Activated T-cell treated with anti-CD3 and anti-CD28 coated beads, Interleukin-2, amount 50 U/mL, for 24 hours (primary cell): ENCODE measurements at places on chromosomes 11 and 22.
A peak's percentile ranks its signal among the peaks of the same experiment; 100 is the strongest.

GRCh38 chr11:112961751-112962578 lies 745 bp downstream of the NCAM1 start:
- DNase-seq = peak; percentile 36

DNA sequence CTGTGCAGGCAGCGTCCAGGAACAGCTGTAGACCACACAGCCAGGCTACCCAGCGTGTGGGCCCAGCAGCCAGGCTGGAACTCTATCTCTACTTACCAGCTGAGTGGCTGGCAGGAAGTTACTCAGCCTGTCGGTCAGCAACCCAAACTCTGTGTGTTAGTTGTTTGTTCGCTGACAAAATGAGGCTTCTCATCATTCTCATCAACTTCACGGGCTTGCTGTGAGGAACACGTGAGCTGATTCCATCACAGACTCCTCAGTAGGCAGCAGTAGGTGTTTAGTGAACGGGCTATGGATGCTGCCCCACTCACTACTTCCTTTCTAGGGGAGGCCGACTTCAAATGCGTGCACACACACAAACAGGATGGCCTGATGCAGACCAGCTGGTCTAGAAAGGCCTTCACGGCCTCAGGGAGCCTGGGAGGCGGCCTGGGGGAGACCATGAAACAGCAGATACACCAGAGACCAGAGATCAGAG lies 830 bp upstream of the SPDYC start:
- no peak for DNase-seq

DNA sequence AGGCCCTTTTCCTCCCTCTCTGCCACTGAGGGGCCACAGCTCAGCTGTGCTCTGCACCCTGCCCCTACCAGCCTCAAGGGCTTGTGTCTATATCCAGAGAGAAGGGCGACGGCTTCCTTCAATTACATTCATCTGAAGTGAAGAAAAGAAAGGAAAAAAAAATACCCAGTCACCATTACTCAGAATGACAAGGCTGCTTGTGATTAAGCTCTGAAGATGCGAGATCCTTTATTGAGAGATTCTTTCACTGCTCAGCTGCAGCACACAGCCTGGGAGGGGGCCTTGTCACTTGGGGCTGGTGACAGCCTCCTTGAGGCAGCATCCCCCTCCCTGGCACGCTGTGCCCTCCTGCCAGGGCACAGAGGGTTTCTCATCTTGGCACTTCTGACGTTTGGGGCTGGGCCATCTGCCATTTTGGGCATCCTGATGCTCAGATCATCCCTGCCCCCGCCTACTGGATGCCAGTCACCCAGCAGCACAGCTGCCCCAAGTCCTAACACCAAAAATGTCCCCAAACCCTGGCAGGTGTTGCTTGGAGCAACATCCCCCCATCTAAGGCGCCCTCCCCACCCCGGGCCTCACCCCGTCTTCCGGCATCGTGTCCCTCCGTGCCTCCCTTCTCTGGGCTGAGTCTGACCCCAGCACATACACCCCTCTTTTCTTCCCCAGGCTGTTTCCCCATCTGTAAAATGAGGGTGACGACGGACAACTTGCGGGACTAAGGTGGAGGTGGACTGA lies 1394.7 kb downstream of the BRD1 start:
- no peak for DNase-seq

GRCh38 chr22:28034760-28035401 lies 115.8 kb upstream of the PITPNB start:
- DNase-seq = no peak

DNA sequence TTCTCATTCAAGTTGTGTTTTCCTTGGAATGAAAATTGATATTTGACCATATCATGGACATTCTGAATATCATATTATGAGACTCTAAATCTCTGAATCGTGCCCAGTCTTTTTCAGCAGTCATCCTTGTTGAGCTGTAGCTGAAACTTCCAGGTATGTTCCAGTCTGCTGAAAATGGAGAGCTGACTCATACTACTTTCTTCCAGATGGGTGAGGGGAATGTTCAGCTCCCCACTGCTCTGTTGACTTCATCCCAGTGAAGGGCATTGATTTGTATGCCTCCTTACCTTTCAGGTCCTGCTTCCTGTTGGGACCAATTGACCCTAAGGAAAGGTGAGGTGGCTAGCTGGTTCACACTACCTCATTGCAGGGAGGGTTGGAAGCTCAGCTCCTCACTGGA lies 3.5 kb downstream of the OR5P2 start:
- no peak for DNase-seq

GRCh38 chr11:123527947-123528346 lies 97.9 kb downstream of the GRAMD1B start:
- no peak for DNase-seq

DNA sequence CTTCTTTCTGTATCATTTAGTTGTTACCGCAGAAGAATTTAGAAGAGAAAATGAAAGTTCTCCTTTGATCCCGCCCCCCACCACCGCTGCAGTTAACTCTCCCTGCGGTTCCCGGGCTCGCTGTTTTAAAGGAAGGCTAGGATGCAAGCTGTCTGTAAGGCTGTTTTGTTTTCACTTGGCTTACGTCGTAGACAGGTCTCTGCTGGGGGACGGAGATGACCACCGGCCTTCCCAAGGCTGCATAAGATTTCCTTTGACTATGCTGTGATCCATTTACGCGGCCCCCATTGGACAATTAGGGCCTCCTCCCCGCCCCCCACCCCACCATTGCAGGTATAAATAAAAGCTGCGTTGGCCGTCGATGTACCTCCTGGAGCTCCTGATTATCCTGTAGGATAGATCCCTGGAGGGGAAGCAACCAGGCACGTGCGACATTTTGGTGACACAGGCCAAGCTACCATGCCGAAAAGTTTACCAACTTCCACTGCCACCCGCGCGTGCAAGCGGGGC lies 1.4 kb upstream of the CPT1A start:
- DNase-seq = peak; percentile 66

GRCh38 chr11:6735306-6735705 lies 36.5 kb downstream of the OR2AG2 start:
- DNase-seq = no peak

- DNase-seq = no peak
Measured at GRCh38 chr11:129210831-129211181, 18.7 kb upstream of the ARHGAP32 start.

DNA sequence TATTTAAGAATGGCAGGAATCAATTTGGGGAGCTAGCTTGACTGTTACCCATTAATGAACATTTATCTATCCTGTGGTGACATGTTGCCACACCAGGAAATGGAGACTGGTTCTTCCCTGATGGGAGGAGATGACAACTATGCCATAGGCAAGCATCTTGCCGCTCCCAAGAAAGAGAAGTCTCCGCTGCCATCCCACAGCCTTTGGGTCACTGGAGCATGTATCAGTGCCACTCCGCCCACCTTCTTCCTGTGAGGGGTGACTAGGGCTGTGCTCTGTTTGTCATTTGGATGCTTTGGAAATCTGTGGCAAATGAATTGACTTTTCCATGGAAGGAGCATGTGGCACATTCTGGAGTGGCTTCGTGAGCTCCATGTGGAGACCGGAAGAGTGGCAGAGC lies 6.5 kb downstream of the STIP1 start:
- no peak for DNase-seq

DNA sequence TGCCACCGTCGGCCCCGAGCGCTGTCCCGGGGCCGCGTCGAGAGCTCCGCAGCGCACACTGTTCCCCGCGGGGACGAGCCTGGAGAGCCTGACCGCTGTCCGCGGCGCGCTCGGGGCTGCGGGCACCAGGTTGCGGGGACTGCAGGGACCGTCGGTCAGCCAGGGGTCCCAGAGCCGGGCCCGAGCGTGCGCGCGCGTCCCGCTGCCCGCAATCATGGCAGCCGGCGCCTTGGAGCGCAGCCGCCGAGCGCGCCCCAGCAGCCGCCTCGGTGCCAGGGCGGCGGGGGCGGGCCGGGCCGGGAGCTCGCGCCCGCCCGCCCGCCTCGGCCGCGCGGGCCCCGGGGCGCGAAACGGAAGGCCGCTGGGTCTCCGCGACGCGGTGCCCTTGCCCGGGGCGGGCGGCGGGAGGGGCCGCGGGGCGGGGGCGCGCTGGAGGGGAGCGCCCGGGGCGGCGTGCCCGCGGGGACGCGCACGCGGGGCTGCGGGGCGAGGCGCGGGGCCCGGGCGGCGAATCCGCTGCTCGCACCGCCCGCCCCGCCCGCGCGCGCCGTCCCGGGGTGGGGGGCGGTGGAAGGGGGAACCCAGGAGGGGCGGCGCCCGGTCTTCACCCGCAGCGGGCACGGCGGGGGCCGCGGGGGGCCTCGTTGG lies 79.4 kb upstream of the PPARA start:
- no peak for DNase-seq

GRCh38 chr11:2738551-2739431 lies 39.0 kb upstream of the KCNQ1OT1 start:
- DNase-seq = no peak

DNA sequence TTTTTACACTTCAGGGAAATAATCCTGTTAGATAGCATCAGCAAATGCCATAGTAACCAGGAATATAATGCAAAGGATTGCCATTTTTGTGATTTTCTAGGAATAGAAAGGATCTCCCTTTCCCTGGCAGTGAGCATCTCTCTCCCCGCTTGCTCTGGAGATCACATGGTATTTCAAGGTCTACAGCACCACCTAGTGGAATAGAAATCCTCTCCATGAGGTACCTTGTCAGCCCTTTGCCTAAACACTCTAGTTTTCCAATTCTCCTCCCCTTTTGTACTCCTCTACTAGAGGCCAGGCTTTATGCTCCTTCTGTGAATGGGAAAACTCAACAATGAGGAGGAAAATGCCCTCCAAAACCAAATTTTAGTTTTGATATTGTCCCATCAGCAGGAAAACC lies 78.4 kb downstream of the XRRA1 start:
- DNase-seq = no peak

- DNase-seq = no peak
Measured at GRCh38 chr11:117919341-117919740, 9.9 kb downstream of the TMPRSS13 start.

- DNase-seq = no peak
Measured at GRCh38 chr22:39017596-39018365, 3.1 kb upstream of the APOBEC3D start.

DNA sequence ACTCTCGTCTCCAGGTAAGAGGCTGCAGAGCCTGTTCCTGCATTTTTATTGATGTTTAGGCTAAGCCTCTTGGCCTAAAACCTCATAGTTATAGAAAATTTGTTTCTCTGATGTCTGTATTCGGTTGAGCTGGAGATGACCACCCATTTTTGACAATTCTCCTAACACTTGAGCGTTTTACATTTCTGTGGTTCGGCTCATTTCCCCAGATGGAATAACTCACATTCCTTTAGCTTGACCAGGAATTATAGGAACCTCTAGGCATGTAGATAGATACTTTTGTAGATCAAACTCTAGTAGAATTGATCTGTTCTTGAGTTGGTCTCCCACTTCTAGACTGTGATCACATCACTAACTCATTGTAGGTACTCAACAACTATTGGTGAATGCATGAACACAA lies 172.6 kb upstream of the CADM1 start:
- DNase-seq = no peak

DNA sequence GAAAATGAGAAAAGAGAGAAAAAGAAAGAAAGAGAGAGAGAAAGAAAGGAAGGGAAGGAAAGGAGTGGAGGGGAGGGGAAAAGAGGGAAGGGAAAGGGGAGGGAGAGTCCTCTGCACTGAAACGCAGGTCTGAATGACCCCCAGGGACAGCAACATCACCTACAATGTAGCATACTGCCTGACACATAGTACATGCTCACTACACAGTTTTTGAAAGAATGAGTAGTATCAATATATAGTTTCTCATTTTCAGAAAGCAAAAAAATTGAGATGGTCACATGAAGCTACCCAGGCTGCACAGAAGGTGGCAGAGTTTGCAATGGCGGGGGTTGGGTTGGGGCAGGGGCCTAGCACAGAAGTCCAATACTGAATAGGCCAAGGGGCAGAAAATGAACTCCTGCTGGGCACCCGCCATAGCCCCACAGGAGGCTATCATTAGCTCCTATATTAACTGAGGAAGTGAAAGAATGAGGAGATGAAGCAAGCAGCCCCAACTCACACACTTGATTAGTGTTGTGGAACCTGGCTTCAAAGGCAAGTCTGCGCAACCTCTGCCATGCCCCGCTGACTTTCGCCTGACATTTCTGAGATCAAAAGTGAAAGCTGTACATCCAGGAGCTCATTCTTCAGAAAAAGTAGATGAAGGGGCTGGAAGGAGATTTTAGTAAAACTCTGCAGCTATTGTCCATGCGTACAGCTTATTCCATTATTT lies 241.2 kb upstream of the SYN3 start:
- no peak for DNase-seq

DNA sequence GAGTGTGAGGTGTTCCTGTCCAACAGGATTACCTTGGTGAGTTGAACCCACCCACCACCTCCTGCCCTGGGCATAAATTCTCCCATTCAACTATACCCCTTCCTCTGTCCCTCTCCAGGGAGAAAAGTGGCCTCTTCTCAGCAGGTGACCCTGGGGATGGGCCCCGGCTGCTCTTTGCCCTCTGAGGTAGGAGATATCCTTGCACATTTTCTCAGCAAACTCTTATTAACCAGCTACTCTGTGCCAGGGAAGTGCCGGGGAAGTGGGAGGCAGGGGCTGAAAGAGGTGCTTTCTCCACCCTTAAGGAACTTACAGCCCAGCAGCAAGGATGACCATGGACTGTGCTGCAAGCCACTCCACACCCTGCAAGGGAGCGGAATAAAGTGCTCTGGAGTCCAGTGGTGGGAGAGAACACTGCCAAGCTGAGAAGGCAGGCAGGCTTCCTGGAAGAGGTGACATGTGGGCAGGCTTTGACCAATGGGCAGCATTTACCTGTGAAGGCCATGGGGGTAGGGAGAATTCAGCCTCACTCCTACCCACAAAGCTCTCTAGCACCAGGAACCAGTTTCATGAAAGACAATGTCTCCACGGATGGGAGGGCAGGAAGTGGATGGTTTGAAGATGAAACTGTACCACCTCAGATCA lies 21.9 kb upstream of the OAF start:
- no peak for DNase-seq

DNA sequence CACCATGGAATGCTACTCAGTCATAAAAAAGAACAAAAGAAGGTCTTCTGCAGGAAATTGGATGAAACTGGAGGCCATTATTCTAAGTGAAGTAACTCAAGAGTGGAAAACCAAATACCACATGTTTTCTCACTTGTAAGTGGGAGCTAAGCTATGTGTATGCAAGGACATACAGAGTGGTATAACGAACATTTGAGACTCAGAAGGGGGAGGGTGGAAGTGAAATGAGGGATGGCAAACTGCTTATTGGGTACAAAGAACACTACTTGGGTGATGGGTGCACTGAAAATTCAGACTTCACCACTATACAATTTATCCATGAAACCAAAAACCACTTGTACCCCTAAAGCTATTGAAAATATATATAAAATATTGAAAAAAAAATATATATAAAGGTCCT lies 13.4 kb upstream of the CAT start:
- no peak for DNase-seq

GRCh38 chr11:69361466-69361865 lies 67.5 kb downstream of the MYEOV start:
- no peak for DNase-seq

GRCh38 chr22:39264349-39265038 lies 19.7 kb upstream of the PDGFB start:
- no peak for DNase-seq

GRCh38 chr11:72808331-72808798 lies 5.8 kb upstream of the ATG16L2 start:
- DNase-seq = no peak
